Activated T-cell treated with anti-CD3 and anti-CD28 coated beads for 48 hours (primary cell): ENCODE measurements at places on chromosomes 13 and 19.

GRCh38 chr19:49391581-49392399, 3.7 kb downstream of the KASH5 start:
- peak; percentile 67 for DNase-seq

GRCh38 chr19:19628501-19629134, 598 bp upstream of the LPAR2 start:
- DNase-seq, result peak; percentile 52

DNA sequence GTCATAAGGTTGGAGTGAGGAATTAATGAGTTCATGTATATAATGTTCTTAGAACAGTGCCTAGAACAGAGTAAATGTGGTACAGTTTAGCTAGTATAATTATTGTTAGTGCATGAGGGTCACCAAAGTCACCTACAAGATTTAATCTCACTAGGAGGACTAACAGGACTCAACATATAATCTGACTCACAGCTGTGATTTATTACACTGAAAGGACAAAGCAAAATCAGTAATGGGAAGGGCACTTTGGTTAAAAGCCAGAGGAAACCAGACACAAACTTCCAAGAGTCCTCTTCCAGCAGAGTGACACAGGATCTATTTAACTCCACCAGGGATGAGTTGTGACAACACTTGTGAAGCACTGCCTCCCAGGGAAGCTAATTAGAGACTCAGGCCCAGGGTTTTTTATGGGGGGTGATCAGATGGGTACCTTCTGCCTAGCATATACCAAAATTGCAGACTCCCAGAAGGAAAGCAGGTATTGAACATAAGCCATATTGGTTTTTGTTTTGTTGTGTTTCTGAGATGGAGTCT, 341.2 kb upstream of the DACH1 start:
- no peak for DNase-seq

DNA sequence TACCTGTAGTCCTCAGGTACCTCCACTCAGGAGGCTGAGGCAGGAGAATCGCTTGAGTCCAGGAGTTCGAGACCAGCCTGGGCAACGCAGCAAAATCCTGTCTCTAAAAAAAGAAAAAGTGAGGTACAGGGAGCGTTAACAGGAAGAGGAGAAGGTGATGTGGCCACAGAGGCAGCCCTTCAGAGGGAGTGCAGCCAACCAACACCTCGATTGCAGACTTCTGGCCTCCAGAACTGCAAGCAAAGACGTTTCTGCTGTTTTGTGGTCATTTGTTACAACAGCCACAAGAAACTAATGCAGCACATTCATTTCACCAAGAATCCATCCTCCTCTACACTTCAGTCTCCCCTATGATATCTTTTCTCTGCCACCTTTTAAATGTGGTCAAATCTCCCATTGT, 145.2 kb downstream of the USP12 start:
- DNase-seq, result no peak

DNA sequence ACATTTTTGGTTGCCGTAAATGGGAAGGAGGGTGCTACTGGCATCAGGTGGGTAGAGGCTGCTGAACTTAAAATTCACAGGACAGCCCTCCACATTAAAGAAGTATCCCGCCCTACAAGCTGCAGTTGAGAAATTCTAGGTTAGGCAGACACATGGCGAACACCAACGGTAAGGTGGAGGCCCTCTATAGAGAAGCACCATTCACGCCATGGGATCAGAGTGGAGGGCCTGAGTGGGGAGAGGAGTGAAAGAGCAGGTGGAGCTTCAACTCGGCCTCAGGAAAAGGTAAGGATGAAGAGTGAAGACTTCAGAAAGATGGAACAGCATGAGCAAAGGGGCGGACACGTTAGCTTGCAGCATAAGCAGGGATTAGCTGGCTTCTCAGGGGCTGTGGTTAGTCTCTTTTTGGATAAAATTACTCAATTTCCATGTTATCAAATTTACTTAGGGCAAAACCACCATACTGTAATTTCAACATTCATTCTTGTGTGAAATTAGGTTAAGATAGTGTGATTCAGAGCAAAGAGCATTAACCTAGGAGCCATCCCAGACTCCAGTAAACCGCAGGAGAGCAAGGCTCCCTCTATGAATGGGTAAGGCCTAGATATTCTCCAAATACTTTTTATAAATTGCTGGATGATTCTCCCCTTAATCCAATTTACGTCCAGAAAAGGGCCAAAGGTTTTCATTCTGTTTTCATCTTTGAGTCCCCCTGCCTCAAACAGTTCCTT, 1.2 kb downstream of the EEF1AKMT1 start:
- DNase-seq, result peak; percentile 4

DNA sequence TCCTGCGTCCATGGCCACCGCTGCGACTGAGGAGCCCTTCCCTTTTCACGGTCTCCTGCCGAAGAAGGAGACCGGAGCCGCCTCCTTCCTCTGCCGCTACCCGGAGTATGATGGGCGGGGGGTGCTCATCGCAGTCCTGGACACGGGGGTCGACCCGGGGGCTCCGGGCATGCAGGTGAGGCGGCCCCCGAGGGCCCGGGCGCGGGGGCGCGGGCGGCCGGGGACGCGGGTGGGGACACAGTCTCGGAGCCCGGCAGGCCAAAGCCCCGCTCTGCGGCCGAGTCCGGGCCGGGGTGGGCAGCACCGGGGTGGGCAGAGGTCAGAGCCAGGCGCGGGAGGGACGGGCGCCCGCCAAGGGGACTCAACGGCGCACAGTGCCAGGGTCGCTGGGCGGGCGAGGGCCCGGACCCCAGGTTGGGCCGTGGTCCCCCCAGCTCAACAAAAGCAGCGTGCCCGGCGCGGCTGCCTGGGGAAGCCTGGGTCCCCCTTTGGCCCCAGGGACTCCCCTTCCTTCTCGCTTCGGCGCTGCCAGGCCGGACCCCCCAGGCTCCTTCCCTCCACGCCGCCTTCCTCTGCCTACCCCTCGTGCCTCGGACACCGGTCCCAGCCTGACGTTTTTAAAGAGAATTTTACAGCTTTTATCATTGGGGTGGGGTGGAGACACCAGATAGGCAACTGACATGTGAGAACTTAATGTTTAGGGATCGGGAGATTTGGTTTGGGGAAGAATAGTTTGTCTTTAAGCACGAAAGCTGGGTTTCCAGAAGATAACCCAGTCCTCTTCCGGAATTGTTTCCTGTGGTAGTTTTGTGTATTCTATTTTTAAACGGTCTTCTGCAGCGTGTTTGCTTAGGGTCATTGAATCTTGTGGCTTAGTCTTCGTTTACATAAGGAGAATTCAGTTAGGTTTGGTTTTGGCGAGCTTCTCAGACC, 509 bp downstream of the TPP2 start:
- DNase-seq, result no peak

- no peak for DNase-seq
Measured at GRCh38 chr19:45597425-45598111, 4.4 kb downstream of the GPR4 start.

DNA sequence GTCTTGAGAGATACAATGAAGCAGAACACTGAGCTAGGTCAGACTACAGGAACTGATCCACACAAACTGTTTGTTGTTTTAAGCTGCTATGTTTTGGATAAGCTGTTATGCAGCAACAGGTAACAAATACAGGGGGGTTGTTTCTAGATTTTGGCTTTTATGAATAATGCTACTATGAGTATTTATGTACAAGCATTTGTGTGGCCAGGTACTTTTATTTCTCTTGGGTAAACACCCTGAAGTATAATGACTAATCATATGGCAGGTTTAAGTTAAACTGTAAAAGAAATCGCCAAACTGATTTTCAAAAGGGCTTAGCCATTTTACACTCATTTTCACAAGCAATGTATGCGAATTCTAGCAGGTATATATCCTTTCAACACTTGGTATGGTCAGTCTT, 166.0 kb downstream of the DNAJC3 start:
- DNase-seq, result no peak

DNA sequence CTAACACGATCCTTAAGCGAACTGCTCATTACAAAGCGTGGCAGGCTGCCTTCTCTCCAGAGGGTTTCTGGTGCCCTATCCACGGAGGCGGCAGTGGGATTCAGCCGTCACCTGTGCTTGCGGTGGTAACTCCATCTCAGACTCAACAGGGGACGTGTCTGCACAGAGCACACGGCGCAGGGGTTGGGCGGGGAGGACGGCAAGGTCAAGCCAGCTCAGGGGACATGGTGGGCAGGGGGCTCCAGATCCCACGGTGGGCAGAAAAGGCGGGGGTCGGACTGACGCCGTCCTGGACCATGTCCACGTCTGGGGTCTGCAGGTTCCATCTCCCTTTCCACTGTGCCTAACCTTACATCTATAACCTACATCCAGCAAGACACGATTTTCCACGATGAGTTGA, 70.7 kb downstream of the RASA3 start:
- no peak for DNase-seq

DNA sequence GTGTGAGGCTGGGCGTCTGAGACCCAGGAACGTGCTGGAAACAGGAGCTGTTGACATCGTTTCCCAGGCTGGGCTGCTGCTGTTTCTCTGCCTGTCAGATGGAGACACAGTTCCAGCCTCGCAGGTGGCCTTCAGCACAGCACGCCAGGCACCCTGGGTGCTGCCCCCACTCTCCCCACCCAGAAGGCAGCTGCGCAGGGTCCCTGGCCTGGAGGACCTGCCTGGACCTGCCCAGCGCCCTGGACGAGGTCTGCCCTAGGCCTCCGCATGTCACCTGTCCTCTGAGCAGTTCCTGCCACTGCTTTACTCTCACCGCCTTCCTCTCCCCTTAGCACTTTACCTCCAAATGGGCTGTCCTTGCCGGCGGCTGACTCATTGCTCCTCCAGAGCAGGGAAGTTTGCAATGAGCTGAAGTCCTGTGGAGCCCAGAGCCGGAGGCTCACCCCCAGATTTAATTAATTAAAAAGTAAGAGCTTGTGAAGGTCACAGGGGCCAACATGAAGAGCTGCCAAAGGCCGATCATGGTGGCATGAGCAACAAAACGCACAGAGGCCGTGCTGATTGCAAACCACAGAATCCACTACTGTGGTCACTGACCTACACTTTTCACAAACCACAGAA, 32.2 kb downstream of the C13orf46 start:
- DNase-seq, result no peak

- DNase-seq, result no peak
Measured at GRCh38 chr19:45515081-45515624, 7.9 kb downstream of the VASP start.

- no peak for DNase-seq
Measured at GRCh38 chr13:30731361-30732045, 3.8 kb upstream of the ALOX5AP start.

GRCh38 chr19:1868971-1869370, 5.6 kb upstream of the KLF16 start:
- DNase-seq, result no peak
